ENCODE measurements at places on chromosomes 6 and 20. TPM values are rescaled to one million over a fixed set of nuclear protein-coding genes. Genes with fewer than 3 reads are reported as not detected.

- H3K27ac ChIP-seq = no peak overlapping the region
- no peak for DNase-seq
- H3K4me1 ChIP-seq = no peaks in the 10 kb centered on the region
- H3K4me3 ChIP-seq = no peak overlapping the region
- H3K27me3 ChIP-seq = no peaks in the 10 kb centered on the region
- H3K36me3 ChIP-seq = no peaks in the 10 kb centered on the region
Measured at GRCh38 chr6:93562582-93562981, 143.2 kb upstream of the EPHA7 start.

GRCh38 chr6:7413151-7413823 is 23.7 kb downstream of the RIOK1 start:
- peaks cover 21% of the 10 kb centered on the region for H3K36me3 ChIP-seq
- DNase-seq = no peak
- no peak overlapping the region for H3K27ac ChIP-seq
- H3K4me3 ChIP-seq = no peak overlapping the region
- no peaks in the 10 kb centered on the region for H3K27me3 ChIP-seq

- no peak overlapping the region for H3K27ac ChIP-seq
- DNase-seq = no peak
- H3K27me3 ChIP-seq = peaks cover 2% of the 10 kb centered on the region
- H3K4me1 ChIP-seq = no peaks in the 10 kb centered on the region
- H3K4me3 ChIP-seq = no peak overlapping the region
Measured at GRCh38 chr6:2149361-2150006, 95.9 kb downstream of the GMDS start.

DNA sequence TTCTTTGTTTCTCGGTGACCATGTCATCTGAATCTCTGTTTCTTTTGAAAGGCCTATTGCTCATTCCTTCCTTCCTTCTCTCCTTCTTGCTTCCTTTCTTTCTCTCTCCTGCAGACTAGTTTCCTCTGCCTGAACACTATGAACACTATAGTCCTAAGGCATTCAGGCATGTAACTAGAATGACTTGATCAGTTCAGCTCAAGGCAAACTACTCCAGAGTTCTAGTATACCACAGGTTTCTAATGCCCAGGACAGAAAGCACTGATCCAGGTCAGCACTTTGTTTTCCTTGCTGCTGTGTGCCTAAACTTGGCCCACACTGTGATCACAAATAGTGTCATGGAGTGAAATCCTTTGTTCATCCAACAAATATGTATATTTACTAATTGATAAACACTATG is 324.1 kb upstream of the GJE1 start:
- H3K27ac ChIP-seq = no peak overlapping the region
- H3K4me3 ChIP-seq = no peak overlapping the region
- H3K36me3 ChIP-seq = no peaks in the 10 kb centered on the region
- no peaks in the 10 kb centered on the region for H3K4me1 ChIP-seq

C6orf58 gene
- not detected for total RNA-seq

DNA sequence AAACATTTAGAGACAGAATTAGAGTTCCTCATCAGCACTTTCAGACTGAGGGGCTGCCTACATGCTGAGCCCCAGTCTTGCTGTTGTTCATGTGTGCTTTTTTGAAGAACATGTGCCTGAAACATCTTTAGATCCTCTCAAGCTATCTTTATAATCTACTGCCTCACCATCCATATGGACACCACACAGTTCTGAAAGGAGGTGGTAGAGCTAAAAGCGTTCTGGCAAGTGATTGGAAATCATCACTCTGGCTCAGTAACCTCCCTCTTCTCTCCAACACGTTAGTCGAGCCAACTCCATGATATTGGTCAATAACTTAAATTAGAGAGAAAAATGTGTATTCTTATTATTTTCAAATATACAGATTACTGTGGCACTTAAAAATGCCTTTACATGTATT is 40.6 kb downstream of the CLVS2 start:
- no peaks in the 10 kb centered on the region for H3K27me3 ChIP-seq
- H3K36me3 ChIP-seq = no peaks in the 10 kb centered on the region
- H3K4me3 ChIP-seq = no peak overlapping the region
- H3K27ac ChIP-seq = no peak overlapping the region
- H3K4me1 ChIP-seq = no peaks in the 10 kb centered on the region
